ENCODE measurements at places on chromosomes 7 and 10.
A peak's percentile ranks its signal among the peaks of the same experiment; 100 is the strongest.

DNA sequence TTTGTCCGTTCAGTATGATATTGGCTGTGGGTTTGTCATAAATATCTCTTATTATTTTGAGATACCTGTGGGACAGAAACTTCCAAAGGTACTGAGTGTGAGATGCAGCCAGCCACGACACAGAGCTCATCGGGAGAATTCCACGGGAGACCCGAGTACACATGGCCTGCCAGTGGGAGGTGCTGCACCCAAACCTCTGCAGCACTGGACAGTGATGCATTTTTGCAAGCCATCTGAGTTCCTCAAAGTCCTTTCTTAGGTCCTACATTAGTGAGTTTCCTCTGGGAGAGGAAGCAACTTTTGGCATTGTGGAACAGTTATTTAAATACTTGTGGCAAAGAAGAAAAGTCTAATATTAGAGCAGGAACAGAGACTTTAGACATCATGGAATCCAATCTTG is 77.5 kb downstream of the ARID5B start:
- DNase-seq = no peak

DNA sequence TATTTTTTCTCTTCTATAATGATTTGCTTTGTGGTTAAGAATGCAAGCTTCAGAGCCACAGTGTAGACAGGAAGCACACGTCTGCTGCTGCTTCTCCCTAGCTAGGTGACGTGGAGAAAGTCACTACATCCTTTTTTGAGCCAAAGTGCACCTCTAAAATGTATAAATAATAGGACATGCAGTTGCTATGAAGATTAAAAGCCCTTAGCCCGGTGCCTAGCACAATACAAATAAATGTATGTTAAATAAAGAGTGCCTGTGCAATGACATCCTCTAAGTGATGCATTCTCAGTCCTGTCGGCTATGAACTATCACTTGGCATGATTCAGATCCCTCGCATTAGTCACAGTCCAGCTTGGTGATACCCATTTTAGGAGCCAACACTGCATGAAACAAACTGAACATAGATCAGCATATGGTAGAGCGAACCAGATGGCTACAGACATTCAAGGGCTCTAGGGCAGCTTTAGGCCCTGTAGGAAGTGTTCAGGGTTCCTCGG is 4.8 kb upstream of the TRDMT1 start:
- no peak for DNase-seq

DNA sequence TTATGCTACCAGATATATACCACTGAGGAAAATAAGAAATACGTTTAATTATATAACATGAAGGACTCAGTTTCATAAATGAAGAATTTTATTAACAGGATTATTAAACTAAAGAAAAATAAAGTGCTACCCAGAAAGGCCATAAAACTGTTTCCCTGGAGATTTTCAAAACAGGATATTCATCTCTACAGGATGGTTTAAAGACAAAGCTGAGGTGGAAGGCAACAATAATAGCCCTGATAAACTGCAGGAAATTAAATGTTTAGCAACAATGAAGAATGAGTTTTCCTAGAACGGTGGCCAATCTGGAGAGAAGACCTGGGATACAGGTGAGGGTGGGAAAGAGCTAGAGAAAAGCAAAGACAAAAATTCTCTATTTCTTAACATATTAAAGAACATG is 11.9 kb downstream of the RHEB start:
- no peak for DNase-seq

GRCh38 chr7:3191548-3191947 is 109.5 kb upstream of the SDK1 start:
- DNase-seq = no peak

- peak; percentile 81 for DNase-seq
Observed at GRCh38 chr10:114304017-114304570, 65.0 kb downstream of the VWA2 start.

GRCh38 chr10:8670461-8670860 is 616.0 kb downstream of the GATA3 start:
- peak; percentile 50 for DNase-seq

DNA sequence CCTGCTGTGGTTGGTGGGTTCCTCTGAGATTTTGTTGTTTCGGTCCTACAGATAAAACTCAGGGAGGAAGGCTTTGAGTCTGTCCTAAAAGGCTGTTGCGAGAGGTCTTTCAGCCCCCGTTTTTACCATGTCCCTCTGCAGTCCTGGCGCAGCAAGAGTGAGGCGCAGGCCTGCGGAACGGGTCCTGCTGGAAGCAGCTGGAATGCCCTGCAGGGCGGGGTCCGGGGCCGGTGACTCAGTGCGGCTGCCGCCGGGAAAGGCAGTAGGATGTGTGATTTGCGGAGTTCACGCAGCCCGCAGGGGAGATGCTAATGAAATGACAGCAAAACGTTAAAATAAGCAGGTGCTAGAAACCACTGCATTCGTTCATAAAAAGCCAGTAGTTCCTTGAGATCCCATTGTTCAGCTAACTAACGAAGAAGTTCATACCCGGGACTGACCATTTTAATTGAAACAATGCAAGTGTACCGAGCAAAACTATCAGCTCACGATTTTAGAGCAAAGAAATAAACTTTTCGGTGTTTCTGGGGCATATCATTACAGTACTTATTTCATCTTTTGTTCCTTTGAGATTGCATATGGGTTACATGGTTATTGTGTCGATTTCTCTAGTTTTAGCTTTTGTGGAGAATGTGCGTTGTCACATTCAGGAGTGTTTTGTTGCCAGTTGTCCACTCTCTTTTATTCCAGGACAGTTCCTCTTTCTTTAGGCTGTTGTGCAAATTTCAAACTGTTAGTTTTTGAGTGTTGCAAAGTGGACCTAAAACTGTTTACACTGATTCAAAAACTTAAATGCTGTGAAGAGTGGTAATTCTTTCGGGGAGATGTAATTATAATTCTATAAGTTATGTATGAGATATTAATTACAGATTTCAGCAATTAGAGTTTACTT is 783 bp downstream of the ANLN start:
- DNase-seq = peak; percentile 98

DNA sequence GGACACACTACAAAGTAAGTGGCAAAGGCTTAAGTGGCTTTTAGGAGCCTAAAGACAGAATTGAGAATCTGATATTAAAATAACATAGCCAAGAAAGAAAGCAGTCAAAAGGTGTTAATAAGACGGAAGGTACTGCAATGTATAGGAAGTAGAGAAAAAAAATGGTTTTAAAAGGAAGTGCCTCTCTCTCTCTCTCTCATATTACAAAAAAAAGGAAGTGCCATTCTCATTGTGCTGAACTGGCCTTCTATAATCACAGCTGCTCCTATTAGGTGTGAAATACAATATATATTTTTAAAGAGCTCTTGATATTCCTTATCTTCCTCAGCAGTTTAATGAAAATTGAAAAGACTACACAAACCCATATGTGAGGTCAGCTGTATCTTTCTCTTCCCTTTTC is 199.4 kb upstream of the NPVF start:
- DNase-seq = no peak

GRCh38 chr7:139252451-139252850 is 21.4 kb downstream of the UBN2 start:
- no peak for DNase-seq

- peak; percentile 51 for DNase-seq
Observed at GRCh38 chr10:126969310-126969709, 64.1 kb downstream of the DOCK1 start.

DNA sequence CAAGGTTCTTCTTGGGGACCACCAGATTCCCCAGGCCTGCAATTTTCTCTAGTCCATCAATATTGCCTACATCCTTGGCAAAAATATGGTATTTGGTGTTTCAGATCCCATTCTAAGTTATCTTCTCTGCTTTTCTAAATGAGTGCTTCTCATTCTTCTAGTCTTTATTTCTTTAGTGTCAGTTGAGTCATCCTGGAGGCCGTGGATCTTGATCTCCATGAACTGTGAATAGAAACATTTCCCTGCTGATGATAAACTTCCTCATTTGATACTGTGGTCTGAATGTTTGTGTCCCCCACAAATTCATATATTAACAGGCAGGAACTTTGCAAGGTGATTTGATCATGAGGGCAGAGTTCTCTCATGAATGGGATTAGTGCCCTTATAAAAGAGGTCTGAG is 779.3 kb downstream of the INHBA start:
- DNase-seq = no peak

GRCh38 chr7:50983850-50984249 is 201.2 kb upstream of the GRB10 start:
- DNase-seq = no peak

- no peak for DNase-seq
Observed at GRCh38 chr7:48045195-48045765, 9.9 kb downstream of the C7orf57 start.

GRCh38 chr7:50310361-50310760 is 5.8 kb downstream of the IKZF1 start:
- no peak for DNase-seq

DNA sequence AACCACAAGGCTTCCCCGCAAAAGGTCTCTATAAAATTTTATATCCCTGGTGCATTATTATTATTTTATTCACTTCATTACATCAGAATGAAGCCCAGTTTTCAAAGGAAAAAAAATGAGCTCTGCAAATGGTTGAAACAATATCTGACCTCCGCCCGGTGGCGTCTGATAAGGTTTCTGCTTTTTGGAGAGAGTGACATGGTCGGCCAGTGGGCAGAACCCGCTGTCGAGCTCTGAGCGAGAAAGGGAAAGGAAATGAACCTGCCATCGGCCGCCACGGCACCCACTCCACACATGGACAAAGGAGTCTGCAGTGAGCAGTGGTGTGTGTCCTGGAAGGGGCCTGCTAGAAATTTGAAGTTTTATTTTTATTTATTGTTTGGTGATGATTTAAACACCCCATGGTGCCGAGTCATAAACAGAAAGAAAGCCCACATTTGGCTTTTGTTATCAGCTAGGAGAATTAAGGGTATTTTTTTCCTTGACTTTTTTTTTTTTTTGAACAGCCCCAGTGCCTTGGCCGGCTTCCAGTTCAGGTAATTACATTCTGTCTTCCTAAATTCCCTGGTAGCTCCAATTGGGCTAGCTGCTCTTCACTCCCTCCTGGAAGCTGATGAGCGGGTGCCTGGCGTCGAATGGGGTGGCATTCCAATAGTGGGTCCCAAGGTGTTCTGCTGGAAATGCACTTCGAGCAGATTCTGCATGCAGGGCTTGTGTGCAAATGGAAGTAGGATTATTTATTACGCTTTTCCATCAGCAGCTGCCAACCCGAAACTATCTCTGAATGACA is 149.4 kb upstream of the MKI67 start:
- no peak for DNase-seq

DNA sequence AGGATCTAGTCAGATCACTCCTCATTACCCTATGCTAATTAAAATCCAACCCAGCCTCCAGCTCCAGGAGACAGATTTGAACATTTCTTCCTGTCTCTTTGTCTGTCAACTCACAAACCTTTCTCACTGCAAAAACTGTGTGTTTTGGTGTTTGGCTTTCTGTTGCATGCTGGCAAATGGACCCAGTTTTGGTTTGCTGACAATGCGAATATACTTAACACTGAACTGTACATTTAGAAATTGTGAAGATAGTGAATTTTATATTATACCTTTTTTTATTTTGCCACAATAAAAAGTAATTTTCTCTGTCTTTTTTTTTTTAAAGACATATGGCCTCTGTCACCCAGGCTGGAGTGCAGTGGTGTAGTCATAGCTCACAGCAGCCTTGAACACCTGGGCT is 18.3 kb upstream of the TNPO3 start:
- no peak for DNase-seq

GRCh38 chr7:106064771-106065574 is 47.1 kb downstream of the SYPL1 start:
- peak; percentile 89 for DNase-seq

- no peak for DNase-seq
Observed at GRCh38 chr7:26193432-26194207, 6.9 kb downstream of the HNRNPA2B1 start.

DNA sequence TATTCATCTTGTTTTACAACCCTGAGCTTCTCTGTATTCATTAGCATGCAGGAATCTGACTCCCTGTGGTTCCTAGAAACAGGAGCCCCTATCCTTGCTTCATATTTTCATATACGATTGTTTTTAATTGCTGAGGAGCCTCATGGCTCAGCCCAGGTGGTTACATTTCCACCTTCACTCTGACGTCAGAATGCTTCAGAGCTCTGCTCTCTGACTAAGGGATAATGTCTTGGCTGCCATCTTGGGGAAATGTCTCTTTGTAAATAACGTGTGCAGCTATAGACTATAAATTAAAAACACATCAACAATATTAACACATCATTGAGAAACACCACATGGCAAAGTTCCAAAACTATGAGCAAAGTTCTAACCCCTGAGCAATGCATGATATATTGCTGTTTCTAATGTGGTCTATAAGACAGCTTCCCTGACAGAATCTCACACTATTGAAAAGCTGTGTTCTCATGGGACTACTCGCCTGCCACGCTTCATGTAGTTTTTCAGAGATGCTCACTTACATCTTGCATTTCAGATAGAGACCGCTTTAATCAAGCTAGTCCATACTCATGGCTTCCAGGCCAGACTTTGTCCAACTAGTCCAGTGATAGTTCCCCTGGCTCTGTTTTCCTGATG is 227.0 kb downstream of the SORCS3 start:
- no peak for DNase-seq

- no peak for DNase-seq
Observed at GRCh38 chr10:12852687-12853086, 148.8 kb downstream of the CCDC3 start.

GRCh38 chr7:139630643-139631519 is 107.4 kb downstream of the CLEC2L start:
- no peak for DNase-seq

GRCh38 chr7:96173781-96174180 is 148.1 kb downstream of the SLC25A13 start:
- no peak for DNase-seq

DNA sequence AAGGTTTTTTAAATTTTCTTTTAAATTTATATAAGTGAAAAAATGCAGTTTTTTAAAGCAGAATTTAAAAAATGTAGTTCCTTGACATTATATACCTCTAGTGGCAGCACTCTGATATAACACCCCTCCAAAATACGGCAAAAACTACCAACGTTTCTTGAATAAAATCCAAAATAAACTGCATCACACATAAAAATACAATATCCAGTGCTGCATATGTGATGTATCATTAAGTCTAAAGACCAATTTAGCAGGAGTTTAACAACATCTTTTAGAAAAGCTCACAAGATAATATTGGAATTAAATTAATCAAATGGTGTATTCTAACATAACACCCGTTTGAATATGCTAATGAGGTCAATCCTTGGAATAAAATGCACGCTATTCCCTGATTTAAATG is 1.4 kb downstream of the TCERG1L start:
- peak; percentile 15 for DNase-seq

- peak; percentile 96 for DNase-seq
Observed at GRCh38 chr7:33868166-33868565, 37.2 kb upstream of the BMPER start.

GRCh38 chr10:117594722-117595121 is 52.2 kb downstream of the EMX2 start:
- DNase-seq = no peak

- no peak for DNase-seq
Observed at GRCh38 chr7:155201325-155202087, 96.2 kb upstream of the INSIG1 start.

GRCh38 chr7:130292682-130293257 is at the start of gene CPA4:
CPA4 (plus strand) TSS chr7:130293161; CDS start chr7:130293181, 20 bp downstream.
- DNase-seq = peak; percentile 56

GRCh38 chr10:103013416-103013815 is 95.3 kb downstream of the CNNM2 start:
- DNase-seq = no peak

GRCh38 chr10:26566525-26567350 is 128.6 kb downstream of the APBB1IP start:
- DNase-seq = no peak

GRCh38 chr10:103171278-103171677 is 21.8 kb downstream of the NT5C2 start:
- no peak for DNase-seq

GRCh38 chr7:156236181-156236889 is 404.2 kb upstream of the RNF32 start:
- no peak for DNase-seq

Measured in trophoblast cell (in vitro differentiated cells and primary cell).